ENCODE measurements at places on chromosomes 12 and 14.
A peak's percentile ranks its signal among the peaks of the same experiment; 100 is the strongest.

DNA sequence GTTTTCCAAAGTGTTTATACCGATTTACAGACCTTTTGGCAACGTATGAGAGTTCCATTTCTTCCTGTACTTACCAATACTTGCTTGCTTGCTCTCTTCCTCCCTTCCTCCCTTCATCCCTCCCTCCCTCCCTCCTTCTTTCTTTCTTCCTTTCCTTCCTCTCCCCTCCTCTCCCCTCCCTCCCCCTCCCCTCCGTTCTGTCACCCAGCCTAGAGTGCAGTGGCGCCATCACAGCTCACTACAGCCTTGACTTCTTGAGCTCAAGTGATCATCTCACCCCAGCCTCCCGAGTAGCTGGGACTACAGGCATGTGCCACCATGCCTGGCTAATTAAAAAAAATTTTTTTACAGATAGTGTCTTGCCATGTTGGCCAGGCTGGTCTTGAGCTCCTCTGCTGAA is 40.4 kb downstream of the DIP2B start:
- no peak for DNase-seq

- DNase-seq = no peak
Measured at GRCh38 chr14:92551044-92551841, 37.7 kb downstream of the RIN3 start.

- DNase-seq = no peak
Measured at GRCh38 chr12:7061138-7061537, 620 bp downstream of the C1S start.

DNA sequence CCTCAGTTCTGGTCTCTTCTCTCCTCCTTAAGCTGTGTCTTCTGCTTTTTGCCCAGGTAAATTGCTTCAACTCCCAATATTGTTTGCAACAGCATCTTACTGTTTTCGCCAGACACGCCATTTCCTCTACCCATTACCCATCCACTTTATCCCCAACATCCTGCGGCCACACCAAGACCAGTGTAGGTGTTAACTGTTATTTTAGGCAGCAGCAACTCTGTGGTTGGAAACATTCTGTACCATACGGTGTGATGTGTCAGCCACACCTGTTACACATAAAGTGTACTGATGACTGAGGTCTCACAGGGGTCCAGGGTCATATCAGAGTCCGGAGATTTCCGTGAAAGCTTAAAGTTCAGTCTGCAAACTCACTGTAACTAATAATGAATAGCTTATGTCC is 21.8 kb upstream of the KLRD1 start:
- no peak for DNase-seq

DNA sequence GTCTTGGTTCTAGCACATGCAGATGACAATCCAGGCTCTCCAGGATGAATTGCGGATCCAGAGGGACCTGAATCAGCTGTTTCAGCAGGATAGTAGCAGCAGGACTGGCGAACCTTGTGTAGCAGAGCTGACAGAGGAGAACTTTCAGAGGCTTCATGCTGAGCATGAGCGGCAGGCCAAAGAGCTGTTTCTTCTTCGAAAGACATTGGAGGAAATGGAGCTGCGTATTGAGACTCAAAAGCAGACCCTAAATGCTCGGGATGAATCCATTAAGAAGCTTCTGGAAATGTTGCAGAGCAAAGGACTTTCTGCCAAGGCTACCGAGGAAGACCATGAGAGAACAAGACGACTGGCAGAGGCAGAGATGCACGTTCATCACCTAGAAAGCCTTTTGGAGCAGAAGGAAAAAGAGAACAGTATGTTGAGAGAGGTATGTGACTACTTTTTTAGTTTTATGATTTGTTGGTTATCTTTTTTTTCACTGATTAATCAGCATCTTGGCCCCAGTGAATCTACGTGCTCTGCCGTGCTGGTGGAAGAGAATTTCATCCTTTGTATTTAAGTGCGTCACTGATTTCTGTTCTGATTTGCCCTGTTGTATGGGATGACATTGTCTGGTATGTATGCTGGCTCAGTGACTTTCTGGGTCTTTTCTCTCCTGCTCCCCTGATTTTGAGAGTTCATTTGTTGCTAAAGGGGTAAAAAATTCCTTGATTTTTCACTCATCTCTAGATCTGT is 92.3 kb downstream of the ERC1 start:
- no peak for DNase-seq

- DNase-seq = peak; percentile 56
Measured at GRCh38 chr12:97148941-97149559, 242.0 kb downstream of the NEDD1 start.

DNA sequence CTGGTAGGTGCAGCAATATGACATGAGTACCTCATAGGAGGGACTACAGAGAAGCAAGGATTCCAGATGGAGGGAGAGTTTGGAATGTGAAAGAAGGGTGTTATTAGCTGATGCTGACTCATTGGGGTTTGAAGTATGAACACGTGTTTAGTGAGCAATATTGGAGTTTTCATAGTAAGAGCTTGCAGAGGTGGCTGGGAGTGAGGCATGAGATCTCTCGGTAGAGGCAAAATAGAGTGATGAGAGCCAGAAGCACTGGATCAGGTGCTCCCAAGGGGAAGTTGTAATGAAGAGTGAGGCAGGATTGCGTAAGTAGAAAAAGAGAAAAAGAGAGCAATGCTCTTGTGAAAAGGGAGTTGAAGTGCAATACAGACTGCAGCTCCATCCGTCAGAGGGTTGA is 42.1 kb downstream of the MGST1 start:
- DNase-seq = no peak

DNA sequence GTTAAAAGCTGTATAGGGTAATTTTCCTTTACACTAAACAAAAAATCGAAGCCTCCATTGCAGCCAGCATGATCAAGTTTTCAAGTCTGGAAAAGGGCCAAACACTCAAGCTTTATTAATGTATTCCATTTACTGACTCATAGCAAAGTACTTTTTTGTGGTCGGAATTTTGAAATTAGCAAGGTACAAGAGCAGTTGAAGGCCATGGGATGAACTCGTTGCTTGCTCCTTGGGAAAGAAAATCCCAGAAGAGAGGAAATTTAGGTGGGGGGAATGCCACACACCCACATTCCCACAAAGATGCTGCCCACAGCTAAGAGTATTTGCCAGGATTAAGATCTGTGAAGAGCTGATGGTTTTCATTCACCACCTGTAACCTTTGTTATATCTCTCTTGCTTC is 333.7 kb downstream of the EGLN3 start:
- no peak for DNase-seq

DNA sequence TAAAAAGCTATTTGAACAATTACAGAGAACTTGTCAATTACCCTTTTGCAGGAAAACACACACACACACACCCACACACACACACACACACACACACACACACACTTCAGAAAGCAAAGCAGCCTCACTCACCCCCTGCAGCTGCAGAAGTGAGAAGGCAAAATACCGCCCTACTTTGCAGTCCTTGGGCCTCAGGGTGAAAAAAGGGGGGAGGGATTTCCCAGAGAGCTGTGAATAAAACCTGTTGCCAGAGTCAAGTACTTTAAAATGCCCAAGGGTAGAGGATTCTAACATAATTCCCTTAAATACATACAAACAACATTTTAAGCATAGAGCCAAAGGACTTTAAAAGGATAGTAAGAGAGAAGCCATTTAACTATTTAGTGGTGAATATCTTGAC is 285.9 kb downstream of the MDGA2 start:
- no peak for DNase-seq

GRCh38 chr12:6542209-6543009 is 8.1 kb downstream of the GAPDH start:
- DNase-seq = no peak
